ENCODE measurements at places on chromosomes 12 and 14. TPM values are rescaled to one million over a fixed set of nuclear protein-coding genes. Genes with fewer than 3 reads are reported as not detected.

The GLI1 gene
- 2.0 TPM for total RNA-seq

The SLC7A8 gene
- total RNA-seq: 5.1 TPM

The TMEM121 gene
- 8.0 TPM for total RNA-seq

The TMEM253 gene
- not detected for total RNA-seq

The OR4E2 gene
- total RNA-seq: not detected

The B3GNT4 gene
- 0.33 TPM for total RNA-seq

The MSI1 gene
- total RNA-seq: under 0.01 TPM

The PABPN1 gene
- 59.1 TPM for total RNA-seq

Data from fibroblast of lung (primary cell).